Femur (tissue), 1 donor: ENCODE measurements at places on chromosomes 13 and 19.

DNA sequence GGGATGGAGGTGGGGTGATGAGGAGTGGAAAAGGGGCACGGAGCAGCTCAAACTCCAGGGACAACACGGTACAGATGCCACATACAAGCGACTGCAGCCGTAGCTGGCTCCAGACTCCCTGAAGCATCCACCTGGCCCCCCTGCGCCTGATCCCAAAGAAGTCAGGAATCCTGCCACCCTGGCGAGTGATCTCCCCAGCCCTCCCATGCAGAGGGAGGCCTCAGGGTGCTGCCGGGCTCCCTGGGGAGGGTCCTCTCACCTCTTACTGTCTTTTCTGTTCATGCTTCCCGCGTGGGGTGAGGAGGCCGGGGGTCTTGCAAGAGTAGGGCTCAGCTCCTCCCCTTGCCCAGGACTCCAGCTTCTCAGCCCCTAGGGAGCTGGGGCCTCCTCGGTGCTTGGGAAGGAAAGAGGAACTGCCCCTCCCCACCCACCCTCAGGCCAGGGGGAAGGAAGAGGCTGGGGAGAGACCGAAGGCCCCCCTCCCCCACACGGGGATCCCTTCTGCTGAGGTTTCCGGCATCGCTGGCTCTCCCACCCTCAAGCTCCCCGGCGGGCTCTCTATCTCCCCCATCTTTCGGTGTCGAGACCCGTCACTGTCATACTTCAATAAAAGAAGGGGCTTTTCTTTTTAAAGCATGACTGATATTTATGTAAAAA, at the start of gene RASGRP4:
Gene RASGRP4 (minus strand): TSS at position 410 of the 657 bp plus-strand sequence. CDS start 128 bp downstream, at position 282.
- peak; percentile 55 for DNase-seq

DNA sequence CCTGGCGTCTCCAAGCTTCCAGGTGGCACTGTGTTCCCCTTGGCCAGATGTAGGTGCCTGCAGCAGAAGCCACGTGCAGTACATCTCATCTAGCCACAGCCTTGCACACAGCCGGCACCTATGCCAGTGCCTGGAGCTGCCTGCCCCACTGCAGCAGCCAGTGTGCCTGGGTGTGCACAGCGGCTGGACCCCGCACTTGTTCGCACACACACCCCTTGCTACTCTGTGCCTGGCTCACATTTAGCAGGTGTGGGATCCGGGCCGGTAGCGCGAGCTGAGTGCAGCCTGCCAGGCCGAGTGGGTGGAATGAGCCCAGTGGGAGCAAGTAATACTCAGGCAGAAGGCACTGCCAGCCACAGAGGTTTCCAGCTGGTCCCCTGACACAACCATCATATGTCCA, 26.9 kb upstream of the RBM26 start:
- DNase-seq = no peak

GRCh38 chr13:70034286-70034685, 73.3 kb upstream of the ATXN8OS start:
- DNase-seq = no peak

DNA sequence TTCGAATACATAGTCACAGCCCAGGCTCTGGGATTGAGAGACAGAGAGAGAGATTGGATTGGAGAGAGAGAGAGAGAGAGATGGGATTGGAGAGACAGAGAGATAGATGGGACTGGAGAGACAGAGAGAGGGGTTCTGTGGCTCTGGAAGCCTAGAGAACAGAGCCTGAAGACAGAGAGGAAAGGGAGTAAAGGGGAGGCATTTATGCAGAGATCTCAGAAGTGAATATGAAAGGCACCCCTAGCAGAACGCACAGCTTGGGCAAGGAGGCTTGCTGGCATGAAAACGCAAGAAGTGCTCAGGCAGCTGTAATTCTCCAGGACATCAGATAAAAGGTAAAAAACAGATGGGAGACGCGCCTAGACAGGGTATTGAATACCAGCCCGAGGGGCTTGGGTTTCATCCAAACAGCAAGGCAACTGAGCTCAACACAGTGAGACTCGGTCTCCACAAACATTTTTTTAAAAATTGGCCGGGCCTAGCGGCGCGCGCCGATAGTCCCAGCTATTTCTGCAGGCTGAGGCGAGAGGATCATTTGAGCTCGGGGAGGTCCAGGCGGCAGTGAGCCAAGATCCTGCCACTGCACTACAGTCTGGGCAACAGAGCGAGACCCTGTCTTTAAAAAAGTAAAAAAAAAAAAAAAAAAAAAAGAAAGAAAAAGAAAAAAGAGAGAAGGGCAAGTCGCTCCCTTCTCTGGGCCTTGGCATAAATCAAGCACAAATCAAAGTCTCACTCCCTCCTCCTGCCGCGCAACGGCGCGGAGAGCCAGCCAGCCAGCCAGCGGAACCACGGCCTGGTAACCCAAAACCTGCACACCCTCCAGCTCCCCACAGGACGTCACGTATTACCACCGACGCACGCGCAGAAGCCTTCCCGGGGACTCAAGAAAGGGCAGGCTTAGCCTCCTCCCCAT, 774 bp upstream of the PPP2R1A start:
- DNase-seq = no peak

DNA sequence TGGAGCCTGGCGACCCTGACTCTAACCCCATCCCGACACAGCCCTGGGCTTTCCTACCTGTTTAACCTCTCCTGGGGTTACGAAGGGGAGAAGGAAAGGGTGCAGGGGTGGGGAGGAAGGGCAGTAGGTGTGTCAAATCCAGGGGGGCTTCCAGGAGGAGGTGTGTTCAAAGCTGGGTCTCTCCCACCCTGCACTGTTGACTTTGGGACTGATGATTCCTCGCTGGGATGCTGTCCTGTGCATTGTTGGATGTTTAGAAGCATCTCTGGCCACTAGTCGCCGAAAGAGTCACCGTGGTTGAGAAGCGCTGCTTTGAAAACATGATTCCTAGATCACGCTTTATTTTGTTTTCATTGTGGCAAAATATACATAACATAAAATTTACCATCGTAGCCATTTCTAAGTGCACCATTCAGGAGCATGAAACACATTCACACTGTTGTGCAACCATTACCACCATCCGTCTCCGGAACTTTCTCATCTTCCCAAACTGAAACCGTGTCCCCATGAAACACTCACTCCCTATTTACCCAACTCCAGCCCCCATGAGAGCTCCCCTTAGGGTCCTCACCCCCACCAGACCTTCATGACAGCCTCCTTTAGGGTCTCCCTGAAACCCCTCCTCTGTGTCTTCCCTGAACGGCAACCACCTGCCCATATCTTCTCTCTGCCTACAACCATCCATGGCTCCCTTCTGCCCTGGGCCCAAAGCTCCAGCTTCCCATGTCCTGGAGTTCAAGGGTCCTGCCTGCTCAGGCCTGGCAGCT, 4.4 kb upstream of the FCER2 start:
- DNase-seq = no peak

GRCh38 chr19:50507376-50507775, 3.6 kb downstream of the JOSD2 start:
- DNase-seq = no peak

GRCh38 chr13:47708386-47708785, 292.7 kb downstream of the SUCLA2 start:
- DNase-seq = no peak

DNA sequence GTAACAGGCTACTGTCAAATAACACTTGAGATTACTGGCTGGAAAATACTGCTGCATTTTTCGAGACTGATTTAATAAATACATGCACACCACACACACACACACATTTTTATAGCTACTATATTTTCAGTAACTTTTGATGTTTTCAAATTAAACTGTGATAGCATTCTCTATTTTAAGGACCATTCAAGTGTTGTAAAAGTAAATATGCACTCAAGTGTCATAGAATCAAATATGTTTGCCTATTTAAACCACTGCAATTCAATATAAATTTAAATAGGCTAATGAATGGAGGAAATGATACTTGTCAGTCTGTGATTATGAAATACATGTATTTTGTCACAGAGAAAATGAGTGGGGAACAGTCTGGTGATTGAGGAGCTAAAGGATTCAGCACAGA, 86.7 kb upstream of the TUBA3C start:
- no peak for DNase-seq

DNA sequence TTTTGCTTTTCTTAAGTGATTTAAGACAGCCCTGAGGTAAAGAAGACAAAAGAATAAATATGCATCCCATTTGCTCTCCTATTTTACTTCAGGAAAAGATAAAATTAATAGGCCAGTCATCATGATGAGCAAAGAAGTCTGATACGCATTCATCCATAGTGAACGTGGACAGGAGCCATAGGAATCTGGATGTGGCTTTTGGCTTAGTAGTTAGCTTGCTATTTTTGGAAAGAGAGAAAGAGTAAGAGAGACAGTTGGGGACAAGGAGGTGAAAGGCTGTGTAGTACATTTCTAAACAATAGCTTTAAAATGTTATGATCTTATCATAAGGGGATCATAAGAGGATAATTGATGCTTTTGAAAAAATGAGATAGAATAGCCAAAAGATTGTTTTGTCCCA, 545.2 kb downstream of the IRS2 start:
- no peak for DNase-seq

DNA sequence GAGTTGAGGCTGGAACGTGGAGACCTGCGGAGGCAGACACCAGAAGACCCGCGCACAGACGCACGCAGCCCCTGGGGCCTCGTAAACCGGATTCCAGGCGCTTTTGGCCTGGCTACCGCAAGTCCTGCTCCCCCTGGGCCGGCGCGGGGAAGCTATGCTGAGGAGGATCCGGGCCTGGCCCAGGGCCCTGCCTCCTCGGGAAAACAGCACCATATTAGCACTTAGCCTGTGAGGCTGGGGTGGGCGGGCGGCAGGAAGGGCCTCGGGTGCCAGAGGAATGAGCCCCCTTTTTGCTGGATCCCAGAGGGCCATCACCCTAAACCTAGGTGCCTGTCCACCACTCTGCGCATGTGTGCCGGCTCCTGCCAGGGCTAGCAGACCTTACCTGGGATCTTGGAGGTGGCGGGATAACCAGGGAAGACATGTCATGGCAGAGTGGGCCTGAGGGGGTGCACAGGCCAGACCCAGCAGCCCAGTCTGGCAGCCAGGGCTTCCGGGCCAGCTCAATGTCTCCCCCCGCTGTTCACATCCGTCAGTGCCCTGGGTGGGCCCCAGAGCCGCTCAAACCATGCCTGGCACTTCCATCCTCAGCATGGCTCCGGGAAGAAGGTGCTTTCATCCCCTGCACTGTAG, 7.3 kb downstream of the ELOF1 start:
- no peak for DNase-seq

- DNase-seq = no peak
These were observed 2.6 kb upstream of the CIB3 start for GRCh38 chr19:16175954-16176353.

DNA sequence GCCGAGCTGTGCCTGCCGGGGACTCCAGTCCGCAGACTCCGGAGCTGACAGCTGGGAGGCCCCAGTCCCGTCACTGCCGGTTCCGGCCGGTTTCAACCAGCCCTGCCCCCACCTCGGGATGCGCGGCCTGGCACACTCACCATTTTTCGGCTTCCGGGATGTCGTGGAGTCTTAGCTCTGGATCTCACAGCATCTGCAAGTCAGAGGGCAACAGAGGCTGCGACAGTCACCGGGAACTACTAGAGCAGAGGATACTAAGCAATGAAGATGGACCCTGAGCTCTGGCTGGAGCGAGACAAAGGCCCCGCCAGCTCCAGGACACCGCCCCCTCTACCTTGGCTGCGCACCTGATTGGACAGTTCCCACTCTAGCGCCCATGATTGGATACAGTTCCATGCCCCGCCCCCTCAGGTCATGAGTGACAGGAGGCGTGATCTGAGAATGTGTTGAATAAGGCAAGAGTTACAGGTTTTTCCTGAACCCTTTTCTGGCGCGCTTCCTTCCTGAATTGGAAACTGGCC, at the start of gene ZNF682:
Gene ZNF682 (minus strand): TSS at position 303 of the 521 bp plus-strand sequence. CDS start 160 bp downstream, at position 143.
- DNase-seq = peak; percentile 97

DNA sequence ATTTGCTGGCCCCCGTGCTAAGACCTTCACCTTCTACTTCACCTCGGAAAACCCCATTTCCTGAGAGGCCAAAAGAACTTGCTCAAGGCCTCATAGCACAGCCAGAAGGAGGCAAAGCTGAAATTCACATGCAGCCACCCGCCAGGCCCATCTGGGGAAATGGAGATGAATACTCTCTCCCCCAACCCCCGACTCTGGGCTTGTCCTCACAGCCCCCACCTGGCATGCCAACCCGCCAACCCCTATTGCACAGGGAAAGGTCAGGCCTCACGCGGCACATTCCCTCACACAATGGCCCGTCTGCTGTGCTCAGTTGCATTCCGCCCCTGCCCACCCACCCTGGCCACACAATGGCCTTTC, 3.2 kb downstream of the PRX start:
- DNase-seq = no peak

DNA sequence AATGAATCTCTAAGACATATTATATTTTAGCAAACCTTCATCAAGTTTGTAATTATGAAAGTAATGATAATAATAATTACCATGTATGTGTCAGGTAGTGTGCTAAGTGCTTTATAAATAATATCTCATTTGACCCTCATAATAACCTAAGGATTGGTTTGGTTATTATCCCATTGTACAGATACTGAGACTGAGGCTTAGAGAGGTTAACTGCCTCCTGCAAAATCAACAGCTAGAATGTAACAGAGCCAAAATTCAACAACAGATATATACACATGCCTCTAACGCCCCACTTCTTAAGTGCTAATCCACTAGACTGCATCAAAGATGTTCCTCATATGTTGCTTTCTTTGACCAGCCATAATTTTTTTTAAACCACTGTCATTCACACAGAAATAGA, 140.8 kb downstream of the ZAR1L start:
- DNase-seq = no peak

GRCh38 chr13:103638706-103639105, 572.5 kb upstream of the SLC10A2 start:
- peak; percentile 25 for DNase-seq

GRCh38 chr13:24493356-24493755, 19.2 kb downstream of the PARP4 start:
- DNase-seq = no peak

DNA sequence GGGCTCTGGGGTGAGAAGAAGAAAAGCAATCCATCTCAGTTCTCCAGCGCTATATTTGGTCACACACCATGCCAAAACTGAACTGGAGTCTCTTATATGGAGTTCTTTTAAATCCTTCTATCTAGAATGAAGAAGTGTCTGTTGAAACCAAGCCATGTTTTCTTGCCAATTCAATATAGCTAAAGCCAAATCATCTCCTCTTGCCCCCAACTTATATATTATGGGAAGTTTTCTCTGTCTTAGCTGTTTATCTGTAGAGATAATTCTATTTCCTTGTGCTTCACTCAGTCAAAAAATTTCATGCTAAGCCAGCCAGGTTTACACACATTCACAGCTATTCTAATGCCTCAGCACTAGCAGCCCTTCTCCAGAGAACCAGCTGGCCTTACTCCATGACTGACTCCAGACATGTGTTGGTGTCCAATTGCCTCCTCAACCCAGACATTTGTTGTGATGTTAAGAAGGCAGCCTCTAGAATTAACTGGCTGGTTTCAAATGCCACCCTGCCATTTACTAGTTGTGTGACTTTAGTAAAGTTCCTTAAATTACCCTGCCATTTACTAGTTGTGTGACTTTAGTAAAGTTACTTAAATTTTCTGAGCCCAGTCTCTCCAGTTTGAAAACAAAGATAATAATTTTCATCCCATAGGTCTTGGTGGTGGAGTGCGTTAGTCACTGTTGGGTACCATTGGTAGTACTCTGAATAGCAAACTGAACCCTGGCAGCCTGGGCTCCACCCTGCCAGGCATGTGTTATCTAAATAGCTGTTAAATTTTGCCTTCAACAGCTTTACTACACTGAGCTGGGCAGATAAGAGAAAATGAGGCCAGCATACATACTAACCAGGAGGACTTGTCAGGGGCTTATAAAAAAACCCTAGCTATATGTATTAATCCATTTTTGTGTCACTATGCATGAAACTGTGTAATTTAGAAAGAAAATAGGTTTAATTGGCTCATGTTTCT, 525.1 kb downstream of the LMO7 start:
- peak; percentile 72 for DNase-seq
